NCI-H2081 treated with DMSO at 0.1 percent for 48 hours (cell line): ENCODE measurements at places on chromosomes 12 and 14.

DNA sequence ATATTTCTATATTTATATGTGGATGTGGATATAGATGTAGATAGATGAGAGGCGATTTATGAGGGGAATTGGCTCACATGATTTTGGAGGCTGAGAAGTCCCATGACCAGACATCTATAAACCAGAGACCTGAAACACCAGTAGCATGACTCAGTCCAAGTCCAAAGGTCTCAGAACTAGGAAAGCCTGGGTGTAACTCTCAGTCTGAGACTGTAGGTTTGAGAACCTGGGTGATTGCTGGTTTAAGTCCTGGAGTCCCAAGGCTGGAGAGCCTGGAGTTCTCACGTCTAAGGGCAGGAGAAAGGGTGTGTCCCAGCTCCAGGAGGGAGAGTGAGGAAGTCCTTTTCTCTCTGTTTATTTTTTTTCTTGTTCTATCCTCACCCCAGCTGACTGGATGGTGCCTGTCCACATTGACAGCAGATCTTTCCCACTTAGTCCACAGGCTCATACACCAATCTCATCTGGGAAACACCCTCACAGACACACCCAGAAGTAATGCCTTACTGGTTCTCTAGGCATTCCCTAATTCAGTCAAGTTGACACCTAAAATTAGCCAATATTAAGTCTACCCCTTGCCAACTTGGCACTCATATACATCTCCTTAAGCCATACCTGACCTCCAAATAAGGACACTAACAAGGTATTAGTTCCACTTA is 45.4 kb downstream of the EMP1 start:
- no peak for DNase-seq

DNA sequence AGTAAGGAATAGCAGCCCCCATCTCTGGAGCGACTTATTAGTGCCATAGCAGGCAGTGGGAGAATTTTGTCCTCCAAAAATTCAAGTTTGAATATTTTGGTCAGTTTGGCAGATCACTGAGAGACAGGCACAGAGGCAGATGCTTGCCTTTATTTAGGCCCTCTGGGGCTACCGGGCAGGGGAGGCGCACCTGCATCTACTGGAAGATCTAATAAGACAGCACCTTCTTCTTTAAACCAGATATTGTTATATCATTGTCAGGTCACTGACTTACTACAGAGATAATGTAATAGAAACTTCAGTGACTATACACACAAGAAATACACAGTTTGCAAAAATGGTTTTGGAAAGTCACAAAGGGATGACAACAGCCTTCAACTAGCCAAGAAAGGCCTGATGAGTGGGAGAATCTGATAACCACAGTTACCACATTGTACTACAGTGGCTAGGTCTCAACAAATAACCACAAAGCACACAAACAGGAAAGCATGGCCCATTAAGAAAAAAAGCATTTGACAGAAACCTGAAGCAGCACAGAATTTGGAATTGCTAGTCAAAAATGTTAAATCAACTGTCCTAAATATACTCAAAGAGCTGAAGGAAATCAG is 56.8 kb downstream of the CDK17 start:
- no peak for DNase-seq

DNA sequence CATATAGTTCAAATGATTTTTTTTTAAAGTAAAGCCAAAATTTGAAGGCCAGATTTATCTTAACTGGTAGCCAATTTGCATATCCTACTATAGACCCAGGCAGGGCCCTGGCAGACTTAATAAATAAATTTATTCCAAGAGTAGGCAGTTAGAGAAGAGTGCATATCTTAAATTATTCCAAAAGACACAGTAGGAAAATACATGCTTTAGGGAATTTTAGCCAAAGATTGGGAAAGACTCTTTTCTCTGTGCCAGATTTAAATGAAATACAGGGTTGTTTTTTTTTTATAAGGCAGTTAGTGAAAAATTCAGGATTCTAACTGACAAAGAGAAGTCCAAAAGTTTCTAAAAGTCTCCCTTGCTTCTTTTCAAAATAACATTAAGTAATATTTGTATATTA is 65.5 kb downstream of the ST8SIA1 start:
- DNase-seq = no peak

GRCh38 chr14:72383865-72384264 is 451.6 kb downstream of the RGS6 start:
- no peak for DNase-seq

DNA sequence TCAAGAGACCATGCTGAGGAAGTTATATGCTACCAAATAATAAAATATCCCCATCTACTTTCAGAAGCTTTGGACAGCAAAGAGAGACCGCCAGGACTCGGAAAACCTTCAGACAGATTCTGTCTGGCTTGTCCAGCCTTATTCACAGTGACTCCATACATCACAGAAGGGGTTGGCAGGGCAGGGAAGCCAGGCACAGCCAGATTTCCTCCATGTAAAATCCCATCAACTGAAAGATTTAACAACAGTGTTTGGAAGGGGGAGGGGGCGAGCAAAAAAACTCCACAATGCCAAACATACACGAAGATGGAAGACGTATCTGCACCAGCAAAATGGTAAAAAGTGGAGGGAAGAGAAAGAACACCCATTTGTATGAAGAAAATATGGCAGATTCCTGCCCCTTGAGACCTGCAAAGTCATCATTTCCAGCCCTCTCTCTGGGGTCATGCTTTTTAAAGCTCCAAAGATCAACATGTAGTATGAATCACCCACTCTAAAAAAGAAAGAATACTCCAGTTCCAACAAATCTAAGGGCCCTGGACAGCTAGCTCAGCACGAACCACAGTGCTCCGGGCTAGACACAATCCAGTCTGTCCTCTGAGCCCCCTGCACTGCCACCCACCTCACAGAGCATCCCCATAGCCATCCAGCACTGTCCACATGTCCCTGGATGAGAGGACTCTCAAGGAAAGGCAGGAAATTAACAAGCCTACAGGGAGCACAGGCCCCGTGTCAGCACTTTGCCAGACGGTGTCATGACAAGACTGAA is 116.4 kb downstream of the DICER1 start:
- DNase-seq = no peak

- no peak for DNase-seq
Measured at GRCh38 chr12:68565391-68565903, 45.3 kb upstream of the RAP1B start.

- DNase-seq = no peak
Measured at GRCh38 chr14:75977582-75977943, 4.2 kb downstream of the TGFB3 start.

- DNase-seq = no peak
Measured at GRCh38 chr12:89547101-89547500, 21.3 kb upstream of the POC1B start.

DNA sequence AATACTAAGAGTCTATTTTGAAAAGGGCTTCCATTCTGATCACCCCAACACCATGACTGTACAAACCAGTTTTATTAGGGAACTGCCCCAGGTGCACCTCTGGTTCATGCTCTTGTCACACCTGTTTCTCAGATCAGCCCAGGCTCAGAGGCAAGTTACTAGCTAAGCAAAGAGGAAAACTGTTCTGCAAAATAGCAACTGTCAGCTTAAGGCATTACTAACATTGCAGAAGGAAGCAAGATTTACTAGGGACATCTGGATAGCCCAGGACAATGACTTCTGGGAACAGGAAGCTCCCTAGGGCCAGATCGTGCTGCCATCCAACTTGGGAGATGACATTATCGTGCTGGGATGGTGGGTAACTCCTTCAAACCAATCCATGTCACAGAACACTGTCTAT is 30.1 kb downstream of the ANAPC7 start:
- DNase-seq = no peak

- DNase-seq = no peak
Measured at GRCh38 chr12:13000925-13001774, 1.1 kb upstream of the HEBP1 start.

DNA sequence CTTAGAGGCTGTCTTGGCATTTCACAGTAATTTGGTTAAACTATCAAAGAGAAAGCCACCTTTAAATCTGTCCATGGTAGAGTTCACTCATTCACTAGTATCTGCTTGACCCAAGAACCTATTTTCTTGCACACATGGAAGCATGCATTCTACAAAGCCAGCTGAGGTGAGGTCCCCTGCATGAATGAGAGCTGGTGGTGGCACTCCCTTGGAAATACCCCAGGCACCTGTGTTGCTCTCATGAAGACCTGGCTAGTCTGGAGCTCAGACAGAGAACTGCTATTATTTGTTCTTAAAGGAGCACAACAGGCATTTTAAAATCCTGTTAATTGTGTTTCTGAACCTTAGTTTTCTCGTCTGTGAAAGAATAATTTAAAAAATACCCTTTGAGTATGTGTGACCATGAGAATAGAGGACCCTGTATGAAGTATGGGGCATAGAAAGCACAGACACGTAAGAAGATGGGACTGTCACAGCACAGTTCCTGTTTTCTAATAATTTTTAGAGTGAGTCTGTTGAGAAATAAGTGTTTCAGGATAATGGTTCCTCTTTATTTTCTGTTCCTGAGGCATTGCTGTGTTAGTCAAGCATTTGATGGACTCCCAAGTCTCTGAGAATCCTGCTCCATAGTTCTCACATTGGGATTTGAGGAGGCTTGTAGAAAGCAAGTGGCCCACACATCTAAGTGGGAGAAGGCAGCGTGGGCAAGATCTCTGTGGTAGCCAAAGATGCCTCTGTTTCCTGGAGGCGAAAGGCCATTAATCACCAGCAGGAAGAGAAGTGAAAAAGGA is 10.9 kb downstream of the RGS6 start:
- no peak for DNase-seq

GRCh38 chr12:131208425-131208824 is 254.7 kb downstream of the ADGRD1 start:
- no peak for DNase-seq

GRCh38 chr12:57579677-57580465 is 11.1 kb upstream of the PIP4K2C start:
- DNase-seq = no peak

GRCh38 chr14:64266239-64266638 is 27.9 kb downstream of the ESR2 start:
- no peak for DNase-seq

GRCh38 chr14:22972313-22972930 is 9.9 kb downstream of the AJUBA start:
- no peak for DNase-seq

GRCh38 chr12:121697093-121697698 is 15.4 kb upstream of the TMEM120B start:
- peak; percentile 54 for DNase-seq

GRCh38 chr14:20327005-20327869 is 5.8 kb downstream of the CCNB1IP1 start:
- peak; percentile 45 for DNase-seq

- no peak for DNase-seq
Measured at GRCh38 chr12:40560848-40561247, 131.4 kb upstream of the CNTN1 start.

DNA sequence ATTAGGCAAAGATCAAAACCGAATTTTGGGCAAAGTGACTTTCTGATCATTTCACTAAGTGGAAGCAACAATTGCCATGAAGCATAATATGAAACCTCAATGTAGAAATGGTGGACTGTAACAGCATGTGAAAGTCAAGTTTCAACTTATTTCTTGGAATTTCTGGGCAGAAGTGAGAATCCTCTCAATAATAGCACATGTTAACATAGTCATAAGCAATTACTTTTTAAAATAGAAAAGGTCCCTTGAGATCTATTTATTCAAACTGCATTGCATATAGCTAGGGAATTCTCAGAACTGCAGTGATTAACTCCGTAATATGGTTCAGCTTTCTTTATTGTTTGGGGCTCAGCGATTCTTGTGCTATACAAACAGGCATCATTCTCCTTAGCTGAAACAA is 136.7 kb upstream of the ATP2B1 start:
- no peak for DNase-seq

- no peak for DNase-seq
Measured at GRCh38 chr12:83121897-83122622, 435.4 kb downstream of the TMTC2 start.

GRCh38 chr14:50088731-50089130 is 27.6 kb downstream of the VCPKMT start:
- no peak for DNase-seq

DNA sequence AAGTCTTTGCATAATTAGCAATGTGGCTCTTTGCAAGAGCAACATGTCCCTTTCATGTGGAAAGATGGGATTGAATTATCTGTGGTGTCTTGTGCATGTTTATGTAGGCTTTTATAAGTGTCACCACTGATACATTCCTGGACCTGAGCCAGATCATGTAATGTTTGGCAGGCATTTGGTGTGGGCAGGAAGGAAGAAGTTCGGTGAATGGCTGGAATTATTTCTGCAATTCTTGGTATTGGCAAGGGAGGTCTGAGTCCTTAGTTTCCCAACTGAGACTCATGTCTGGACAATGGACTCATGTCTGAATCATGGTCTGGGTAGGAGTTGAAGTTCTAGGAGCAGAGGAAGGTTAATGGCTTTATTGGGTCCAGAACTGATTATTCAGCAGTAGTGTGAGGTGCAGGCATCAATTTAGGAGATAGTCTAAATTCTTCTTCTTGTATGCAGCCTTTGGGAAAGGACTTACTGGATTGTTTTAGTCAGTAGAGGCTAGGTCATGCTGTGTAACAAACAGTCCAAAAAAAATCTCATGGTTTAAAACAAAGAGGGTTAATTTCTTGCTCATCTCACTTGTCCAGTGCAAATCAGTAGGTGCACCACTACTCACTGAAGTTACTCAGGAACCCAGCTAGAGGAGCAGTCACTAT is 186.5 kb upstream of the LHX5 start:
- no peak for DNase-seq

GRCh38 chr12:1836241-1836803 is 16.0 kb downstream of the LRTM2 start:
- DNase-seq = no peak

GRCh38 chr12:91347481-91348214 is 165.0 kb upstream of the DCN start:
- DNase-seq = no peak

DNA sequence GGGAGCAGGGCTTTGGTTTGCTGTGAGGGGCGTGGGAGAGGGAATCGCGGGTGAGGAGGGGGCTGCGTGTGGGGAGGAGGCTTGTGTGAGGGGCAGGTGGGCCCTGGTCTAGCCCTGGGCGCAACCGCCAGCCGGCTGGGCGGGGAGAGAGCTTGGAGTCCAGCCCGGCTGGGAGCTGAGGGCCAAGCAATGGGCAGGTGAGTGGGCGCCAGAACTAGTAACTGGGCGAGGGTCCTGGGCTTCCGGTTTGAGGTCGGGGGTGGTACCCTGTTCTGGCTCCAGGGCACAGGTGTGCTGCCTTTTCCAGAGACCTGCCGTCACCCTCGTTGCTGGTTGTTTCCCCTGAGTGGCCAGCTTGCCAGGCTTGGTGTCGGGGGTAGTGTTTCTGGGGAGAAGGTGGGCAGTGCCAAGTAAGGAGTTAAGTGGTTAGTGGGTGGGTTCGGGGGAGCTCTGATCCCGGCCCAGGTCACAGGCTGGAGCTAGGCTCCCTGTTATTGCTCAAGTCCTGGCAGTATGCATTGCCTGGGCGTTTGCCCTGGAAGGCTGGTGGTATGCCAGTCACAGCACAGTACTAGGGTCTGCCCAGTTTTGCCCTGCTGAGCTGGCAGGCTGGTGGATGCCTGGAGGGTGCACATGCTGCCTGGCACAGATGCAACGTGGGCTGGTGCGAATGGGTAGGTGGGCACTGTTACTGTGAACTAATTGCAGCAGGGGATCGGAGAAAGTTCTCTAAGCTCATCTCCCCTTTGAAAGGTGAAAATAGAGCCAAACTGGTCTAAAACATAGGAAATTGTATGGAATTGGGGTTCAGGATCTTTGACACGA is 683 bp downstream of the CIPC start:
- no peak for DNase-seq

GRCh38 chr12:113961921-113962710 is 4.0 kb downstream of the RBM19 start:
- DNase-seq = no peak

GRCh38 chr12:2783936-2784600 is 10.7 kb upstream of the FKBP4 start:
- DNase-seq = peak; percentile 22
